ENCODE measurements at places on chromosomes 2 and 18. TPM values are rescaled to one million over a fixed set of nuclear protein-coding genes. Genes with fewer than 3 reads are reported as not detected.

The SERPINB10 gene
- polyA plus RNA-seq, result not detected

The FOXD4L1 gene
- 0.02 TPM for polyA plus RNA-seq

The ARHGAP15 gene
- polyA plus RNA-seq, result not detected

The MEP1B gene
- polyA plus RNA-seq, result not detected

The NEU2 gene
- polyA plus RNA-seq, result not detected

The CRYGD gene
- not detected for polyA plus RNA-seq

The GREB1 gene
- polyA plus RNA-seq, result 0.17 TPM

The STAMBP gene
- 48.3 TPM for polyA plus RNA-seq

The MBD5 gene
- 31.5 TPM for polyA plus RNA-seq

The TANC1 gene
- polyA plus RNA-seq, result 28.0 TPM

The CHRND gene
- polyA plus RNA-seq, result not detected

The KCNIP3 gene
- polyA plus RNA-seq, result 0.12 TPM

The UPP2 gene
- polyA plus RNA-seq, result not detected

The LRP2 gene
- polyA plus RNA-seq, result not detected

The CRYGC gene
- polyA plus RNA-seq, result not detected
